ENCODE measurements at places on chromosomes 3 and 15. TPM values are rescaled to one million over a fixed set of nuclear protein-coding genes. Genes with fewer than 3 reads are reported as not detected.

The CCR1 gene
- total RNA-seq = not detected

GRCh38 chr3:16136055-16136454, 38.4 kb upstream of the GALNT15 start:
- no peak for DNase-seq

DNA sequence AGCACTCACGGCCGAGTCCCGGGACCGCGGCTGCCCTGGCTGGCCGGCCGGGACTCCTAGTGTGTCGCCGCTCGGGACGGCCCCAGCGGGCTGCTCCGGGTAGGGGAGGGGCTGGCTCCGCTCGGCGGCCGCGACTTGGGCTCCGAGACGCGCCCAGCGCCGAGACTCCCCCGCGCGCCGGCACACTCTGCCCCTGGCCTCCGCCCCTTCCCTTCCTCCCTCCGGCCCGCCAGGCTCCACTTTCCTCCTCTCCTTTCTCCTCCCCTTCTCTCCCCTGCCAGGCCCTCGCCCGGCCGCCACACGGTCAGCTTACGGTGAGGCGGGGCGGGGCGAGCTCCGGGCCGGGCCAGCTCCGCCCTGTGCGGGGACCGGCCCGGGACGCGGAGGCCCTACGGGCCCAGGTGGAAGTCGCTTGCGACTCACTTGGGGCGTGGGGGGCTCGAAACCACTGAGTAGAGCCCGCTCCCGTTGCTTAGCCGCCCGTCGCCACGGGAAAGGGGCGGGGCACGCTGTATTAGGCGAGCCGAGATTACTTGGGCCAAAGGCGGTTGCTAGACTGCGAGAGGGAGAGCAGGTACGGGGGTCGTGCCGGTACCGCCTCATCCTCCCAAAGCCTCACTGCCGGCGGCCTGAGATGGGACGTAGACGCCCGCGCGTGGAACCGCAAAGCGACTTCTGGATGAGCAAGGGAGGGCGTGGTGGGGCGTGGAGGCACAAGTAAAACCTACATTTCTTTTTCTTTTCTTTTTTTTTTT, at the start of gene ITGB5:
TSS of gene ITGB5 (minus strand) at position 189 of the 755 bp plus-strand sequence. CDS start 365 bp downstream, outside the sequence.
- DNase-seq = peak; percentile 89

GRCh38 chr3:149654188-149654601, 3.6 kb downstream of the WWTR1 start:
- peak; percentile 33 for DNase-seq

The TRH gene
- total RNA-seq = not detected

The ILDR1 gene
- total RNA-seq = not detected

GRCh38 chr15:40379853-40380252, 2.7 kb upstream of the KNSTRN start:
- peak; percentile 91 for DNase-seq

- DNase-seq = peak; percentile 93
These were observed 72.4 kb downstream of the TBC1D2B start for GRCh38 chr15:78004919-78005634.

The RTP1 gene
- not detected for total RNA-seq

- peak; percentile 44 for DNase-seq
These were observed 438.9 kb upstream of the ARRDC4 start for GRCh38 chr15:97521381-97522285.

GRCh38 chr15:91099616-91099994, 452 bp upstream of the SV2B start:
- DNase-seq = peak; percentile 43

DNA sequence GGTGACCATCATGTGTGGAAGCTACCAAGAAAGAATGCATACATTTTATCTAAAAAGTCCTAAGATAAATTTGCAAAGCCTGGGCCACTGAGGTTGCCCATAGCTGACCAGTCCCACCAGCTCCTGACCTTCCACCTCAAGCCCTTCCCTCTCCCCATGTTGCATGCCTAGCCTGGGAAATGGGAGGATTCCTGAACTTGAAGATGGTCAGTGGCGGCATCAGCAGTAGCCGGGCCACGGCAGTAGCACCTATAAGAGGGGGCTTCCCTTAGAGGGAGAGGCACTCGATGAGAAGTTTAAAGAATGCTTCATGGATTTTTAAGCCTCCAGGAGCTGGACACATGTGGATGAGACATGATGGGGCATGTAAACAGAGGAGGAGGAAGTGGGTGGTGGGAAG, 172.1 kb downstream of the KLF13 start:
- DNase-seq = no peak

DNA sequence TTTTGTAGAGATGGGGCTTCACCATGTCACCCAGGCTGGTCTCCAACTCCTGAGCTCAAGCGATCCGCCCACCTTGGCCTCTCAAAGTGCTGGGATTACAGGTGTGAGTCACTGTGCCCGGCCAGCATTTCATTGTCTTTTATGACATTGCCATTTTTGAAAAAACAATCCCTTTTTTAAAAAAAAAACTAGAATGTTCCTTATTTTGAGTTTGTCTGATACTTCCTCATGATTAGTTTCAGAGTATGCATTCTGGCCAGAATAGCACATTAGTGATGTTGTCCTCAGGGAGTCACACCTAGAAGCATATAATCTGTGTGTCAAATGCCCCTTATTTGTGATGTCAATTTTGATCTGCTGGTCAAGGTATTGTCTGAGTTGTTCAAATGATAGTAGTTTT, 21.2 kb upstream of the NMD3 start:
- peak; percentile 33 for DNase-seq

DNA sequence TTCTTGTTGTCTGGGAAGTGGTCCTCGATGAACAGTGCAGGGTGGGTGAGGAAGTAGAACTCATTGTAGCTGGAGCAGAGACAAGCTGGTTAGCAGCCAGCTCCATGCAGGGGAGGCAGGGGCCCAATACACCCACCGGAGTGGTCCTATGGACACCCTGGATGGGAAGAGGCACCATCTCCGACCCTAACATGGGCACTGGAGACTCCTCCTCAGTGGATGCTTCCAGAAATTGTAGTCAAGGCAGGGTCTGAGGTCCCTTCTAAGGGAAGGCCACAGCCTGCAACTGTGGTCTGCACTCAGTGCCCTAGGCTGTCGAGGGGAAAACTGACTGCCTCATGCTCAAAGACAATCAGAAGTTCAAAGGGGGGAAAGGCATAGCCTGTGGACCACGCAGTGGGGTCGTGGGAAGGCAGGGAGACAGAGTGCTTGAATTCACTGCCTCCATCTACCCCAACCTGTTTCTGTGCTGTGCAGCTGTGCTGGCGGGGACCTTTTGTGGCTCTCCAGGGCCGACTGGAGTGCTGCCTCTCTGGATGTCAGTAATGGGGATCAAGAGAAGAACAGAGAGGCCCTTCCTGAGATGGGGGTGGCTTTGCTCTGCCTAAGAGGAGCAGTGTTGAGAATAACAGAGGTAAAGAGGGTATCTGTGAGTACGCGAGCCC, 41.9 kb downstream of the KY start:
- DNase-seq = no peak

The ALDH1L1 gene
- total RNA-seq = 0.27 TPM

DNA sequence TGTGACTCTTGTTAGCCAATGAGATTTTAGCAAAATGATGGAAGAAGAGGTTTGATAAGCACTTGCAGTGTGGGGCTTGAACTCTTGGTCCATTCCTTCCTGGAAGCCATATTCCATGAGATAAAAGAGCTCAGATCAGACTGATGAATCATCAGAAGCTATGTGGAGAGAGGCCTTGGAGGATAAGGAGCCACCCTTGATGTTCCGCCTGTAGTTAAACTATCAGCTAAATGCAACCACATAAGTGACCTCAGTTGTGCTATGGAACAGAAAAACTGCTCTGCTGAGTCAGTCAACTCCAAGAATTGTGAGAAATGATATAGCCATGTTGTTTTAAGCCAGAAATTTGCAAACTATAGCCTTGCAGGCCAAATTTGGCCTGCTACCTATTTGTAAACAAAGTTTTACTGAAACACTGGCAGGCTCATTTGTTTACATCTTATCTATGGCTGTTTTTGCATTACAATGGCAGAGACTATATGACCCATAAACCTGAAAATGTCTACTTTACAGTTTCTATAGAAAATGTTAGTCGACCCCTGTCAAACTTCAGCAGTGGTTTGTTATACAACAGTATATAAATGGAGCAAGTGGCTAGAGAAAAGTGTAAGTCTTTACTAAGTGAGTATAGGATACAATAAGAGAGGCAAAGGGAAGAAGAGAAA, 27.6 kb upstream of the GAP43 start:
- no peak for DNase-seq

GRCh38 chr15:31083370-31083780, 18.1 kb downstream of the TRPM1 start:
- no peak for DNase-seq

The MYRIP gene
- total RNA-seq = 1.9 TPM

The APEH gene
- 53.9 TPM for total RNA-seq

Measured in MG63 (cell line).